ENCODE measurements at places on chromosomes 2 and 18.
A peak's percentile ranks its signal among the peaks of the same experiment; 100 is the strongest.

GRCh38 chr2:102291319-102292075 lies 19.9 kb upstream of the IL1RL1 start:
- no peak for DNase-seq

DNA sequence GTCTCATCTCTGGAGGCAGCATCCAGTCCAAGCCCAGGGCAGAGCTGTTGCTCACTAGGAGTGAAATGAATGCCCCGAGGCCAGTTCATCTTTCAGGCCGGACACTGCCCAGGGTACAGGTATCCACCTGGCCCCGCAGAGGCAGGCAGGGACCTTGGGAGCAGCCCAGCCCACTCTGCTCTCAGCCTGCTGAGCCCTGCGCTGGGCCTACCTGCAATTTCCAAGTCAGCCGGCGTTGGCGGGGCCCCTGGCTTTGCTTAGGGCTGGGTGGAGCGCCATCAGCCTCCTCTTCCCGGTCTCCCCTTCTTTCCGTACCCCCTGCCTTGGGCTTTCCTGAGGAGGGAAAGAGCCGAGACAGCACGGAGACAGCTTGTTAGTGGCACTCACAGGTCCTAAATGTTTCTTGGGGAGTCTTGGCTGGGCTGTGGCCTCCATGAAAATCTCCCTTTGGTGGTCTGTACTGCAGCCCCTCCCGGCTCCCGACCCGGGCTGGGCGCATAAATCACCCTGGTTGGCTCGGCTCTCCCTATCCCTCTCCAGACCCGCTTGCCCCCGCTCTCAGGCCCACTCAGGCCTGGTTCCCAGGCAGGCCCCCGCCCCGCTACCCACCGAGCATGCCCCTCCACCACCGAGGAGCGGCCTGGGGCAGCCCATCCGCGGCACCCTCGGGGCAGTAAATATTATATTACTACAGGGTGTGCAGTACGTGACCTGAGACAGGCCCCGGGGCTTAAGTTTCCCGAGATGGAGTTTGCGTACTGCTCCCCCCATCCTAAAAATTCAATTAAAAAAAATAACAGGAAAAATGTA lies 106.7 kb downstream of the DYSF start:
- no peak for DNase-seq

GRCh38 chr2:109545828-109546713 lies 67.7 kb downstream of the SEPTIN10 start:
- DNase-seq: peak; percentile 26

DNA sequence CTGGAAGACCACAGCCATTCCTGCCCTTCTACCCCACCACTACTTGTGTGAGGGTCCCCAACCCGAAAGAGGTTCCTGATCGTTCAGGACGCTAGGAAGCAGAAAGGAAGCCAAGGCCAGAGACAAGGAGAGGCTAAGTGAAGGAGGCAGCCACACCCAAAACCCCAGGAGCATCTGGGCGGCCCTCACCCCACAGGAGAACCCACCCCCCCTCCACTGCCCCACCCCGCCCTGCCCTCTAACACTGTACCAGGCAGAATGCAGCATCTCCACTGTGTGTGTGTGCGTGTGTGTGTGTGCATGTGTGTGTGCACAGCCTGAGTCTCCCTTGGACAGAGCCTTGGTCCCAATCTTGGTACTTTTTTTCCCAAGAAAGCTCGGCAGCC lies 207.5 kb upstream of the HAAO start:
- no peak for DNase-seq

GRCh38 chr2:134683561-134684112 lies 35.2 kb downstream of the TMEM163 start:
- no peak for DNase-seq

DNA sequence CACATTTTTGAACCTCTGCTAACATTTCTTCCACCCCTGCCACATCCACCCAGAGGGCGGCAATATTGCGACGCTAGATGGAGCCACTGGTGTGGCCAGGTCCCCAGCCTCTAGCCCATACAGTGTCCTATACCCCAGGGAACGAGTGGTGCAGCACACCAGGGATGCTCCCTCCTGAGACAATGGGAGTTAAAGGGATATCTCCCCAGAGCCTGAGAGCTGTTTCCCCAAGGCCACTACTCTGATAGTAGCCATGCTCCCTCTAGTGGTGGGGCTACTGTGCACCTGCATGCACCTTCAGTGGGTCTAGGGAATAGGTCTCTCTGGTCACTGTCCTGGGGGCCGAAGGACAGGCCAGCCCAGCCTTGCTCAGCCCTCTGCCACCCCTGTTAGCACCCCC lies 336.4 kb upstream of the FSHR start:
- no peak for DNase-seq

GRCh38 chr2:44598330-44599119 lies 236.8 kb downstream of the CAMKMT start:
- no peak for DNase-seq

DNA sequence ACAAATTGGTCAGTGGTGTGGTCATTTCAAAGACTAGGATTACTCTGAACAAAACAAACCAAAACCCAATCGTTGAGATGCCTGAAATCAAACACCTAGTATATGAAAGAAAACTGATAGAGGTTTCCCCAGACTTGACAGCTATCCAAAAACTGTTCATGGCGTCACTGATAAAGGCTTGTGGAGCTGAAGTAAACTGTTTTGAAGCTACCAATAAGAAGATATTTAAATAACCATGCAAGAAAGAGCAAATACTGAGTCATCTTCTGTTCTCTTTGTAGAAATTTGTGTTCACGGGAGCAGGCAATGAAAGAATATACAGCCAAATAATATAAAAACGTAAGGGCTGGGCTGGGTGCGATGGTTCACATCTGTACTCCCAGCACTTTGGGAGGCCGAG lies 7.5 kb upstream of the COLEC11 start:
- DNase-seq: no peak

GRCh38 chr18:57801325-57801724 lies 1.8 kb downstream of the ATP8B1 start:
- no peak for DNase-seq

GRCh38 chr18:31230495-31230894 lies 67.8 kb upstream of the DSC1 start:
- DNase-seq: no peak

DNA sequence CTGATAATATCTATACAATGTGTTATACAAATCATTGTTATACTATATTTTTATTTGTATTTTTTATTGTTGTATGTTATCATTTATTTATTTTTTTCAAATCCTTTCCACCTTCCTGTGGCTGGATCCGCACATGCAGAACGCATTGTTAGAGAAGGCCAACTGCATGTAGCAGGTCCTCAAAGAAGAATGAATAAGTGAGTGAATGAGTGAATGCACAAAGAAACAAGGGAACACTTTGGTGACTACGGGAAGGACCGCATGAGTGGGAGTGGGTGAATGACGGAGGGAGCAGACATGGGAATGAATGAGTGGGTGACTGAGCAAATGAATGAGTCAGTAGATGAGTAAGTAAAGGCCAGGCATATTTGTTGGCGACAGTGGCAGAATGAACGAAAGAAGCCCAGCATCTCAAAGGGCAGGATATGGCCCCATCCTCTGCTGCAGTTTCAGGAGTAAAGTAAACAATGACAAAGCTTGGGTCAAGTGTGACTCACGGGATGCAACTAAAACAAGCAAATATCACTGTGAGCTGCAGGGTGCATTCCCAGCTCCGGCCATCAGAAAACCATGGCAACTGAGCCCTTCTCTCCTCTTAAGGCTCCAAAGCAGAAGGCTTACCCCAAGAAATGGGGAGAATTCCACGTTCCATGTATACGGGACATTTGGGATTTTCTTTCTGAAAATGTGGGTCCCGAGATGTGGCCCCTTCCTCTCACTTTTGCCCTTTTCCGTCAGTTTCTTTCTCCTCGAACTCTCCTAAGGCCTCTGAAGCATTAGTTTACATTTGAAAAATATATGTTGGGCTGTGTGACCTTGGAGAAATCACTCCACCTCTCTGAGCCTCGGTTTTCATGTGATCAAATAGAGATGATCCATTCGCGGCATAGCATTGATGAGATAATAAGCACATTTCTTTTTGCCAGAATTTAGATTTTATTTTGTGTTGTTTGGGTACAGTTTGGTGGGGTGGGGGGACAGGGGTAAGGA lies 24.5 kb downstream of the KCNF1 start:
- no peak for DNase-seq
